ENCODE measurements at places on chromosomes 12 and 14. TPM values are rescaled to one million over a fixed set of nuclear protein-coding genes. Genes with fewer than 3 reads are reported as not detected.

DNA sequence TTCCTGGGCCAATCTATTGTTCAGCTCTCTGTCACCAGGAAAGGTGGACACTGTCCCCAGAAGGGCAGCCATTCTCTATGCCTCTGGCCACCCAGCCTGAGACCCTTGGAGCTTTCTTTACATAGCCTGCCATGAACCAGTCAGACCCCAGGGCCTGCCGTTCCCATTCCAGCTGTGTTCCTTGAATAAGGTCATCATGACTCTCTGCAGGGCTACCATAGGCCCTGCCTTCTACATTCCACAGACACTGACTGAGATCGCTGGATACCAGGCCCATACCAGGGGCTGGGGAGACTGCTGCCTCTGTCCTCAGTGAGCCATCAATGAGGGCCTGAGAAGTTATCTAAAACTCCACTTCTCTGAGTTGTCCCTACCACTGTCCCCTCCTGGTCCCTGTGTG is 75.5 kb downstream of the SYNE3 start:
- no peak for DNase-seq

GRCh38 chr14:48690349-48690748 is 895.8 kb downstream of the RPS29 start:
- no peak for DNase-seq

DNA sequence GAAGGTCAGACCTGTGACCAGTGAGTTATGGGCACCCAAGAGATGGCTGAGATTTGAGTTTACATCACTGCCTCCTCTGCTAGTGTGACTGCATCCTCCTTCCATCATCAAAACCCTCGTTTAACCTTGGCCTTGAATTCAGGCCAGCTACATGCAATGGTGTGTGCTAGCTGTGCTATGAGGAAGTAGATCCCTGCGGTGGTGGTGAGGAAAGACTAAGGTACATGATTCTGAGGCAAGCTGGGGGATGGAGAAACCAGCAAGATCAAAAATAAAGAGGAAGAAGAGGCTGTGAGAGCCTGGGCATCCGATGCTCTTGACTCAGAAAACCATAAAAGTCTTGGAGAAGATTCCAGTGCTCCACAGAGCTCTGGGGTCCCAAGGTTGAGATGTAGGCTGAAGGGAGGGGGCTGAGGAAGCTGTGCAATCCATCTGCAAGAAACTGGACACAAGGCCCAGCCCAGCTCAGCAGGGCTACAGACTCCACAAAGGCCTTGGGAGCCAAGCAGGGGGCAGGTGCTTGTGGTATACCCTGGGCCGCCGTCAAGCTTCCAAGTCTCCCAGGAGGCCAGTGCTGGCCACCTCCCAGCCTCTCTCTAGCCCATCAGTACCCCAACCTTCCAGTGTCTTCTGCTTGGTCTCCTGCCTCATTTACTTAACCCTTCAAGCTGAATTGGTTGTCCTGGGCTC is 774.8 kb downstream of the VRK1 start:
- no peak for DNase-seq

- DNase-seq, result no peak
These were observed 41.0 kb downstream of the TRAF3 start for GRCh38 chr14:102817942-102818940.

GRCh38 chr12:3634348-3634747 is 118.6 kb downstream of the CRACR2A start:
- no peak for DNase-seq

- no peak for DNase-seq
These were observed 2.9 kb downstream of the RIN3 start for GRCh38 chr14:92516344-92516965.

DNA sequence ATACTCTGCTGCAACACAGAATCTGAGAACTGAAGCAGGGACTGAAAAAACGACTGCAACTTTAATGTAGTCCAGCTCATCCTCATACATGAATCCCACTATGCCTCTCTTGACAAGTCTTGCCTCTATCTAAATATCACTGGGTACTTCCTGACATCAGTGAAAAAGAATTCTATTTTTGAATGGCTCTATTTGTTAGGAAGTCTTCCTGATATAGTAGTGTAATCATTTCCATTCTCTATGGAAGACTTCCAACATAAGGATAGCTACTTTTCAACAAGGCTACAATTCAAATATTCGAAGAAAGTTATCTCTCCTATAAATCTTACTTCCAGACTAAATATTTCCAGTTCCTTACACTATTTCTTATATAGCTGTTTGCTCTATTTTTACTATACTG is 167.5 kb downstream of the MDGA2 start:
- DNase-seq, result no peak

GRCh38 chr12:80195074-80195726 is 95.9 kb downstream of the OTOGL start:
- DNase-seq, result no peak

DNA sequence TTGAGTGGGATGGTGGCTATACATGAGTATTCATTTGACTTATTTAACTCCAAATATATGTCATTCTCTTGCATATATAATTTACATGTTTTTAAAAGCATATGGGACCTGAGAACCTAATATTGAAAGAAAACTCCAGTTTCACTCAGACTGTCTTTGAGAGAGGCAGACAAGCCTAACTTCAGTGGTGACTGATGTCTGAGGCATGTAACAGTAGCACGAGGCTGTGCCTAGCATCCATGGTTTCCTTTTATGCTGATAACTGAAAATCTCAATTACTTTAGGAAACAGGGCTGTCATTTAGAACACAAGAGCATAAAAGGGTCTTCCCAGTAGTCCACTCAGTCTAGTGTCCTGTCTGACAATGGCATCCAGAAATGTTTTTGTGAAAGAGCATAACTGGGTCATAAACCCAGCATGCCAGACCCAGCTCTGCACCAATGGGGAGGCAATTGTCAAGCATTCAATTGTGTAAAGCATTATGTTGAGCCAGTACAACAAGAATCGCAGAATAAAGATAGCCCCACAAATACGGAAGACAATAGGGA is 24.3 kb downstream of the MAPK1IP1L start:
- no peak for DNase-seq

GRCh38 chr12:58583529-58583928 is 336.8 kb downstream of the LRIG3 start:
- DNase-seq, result no peak

GRCh38 chr14:49755378-49755777 is 12.6 kb upstream of the KLHDC2 start:
- DNase-seq, result no peak

- no peak for DNase-seq
These were observed 10.3 kb upstream of the RNASE12 start for GRCh38 chr14:20601522-20601921.

DNA sequence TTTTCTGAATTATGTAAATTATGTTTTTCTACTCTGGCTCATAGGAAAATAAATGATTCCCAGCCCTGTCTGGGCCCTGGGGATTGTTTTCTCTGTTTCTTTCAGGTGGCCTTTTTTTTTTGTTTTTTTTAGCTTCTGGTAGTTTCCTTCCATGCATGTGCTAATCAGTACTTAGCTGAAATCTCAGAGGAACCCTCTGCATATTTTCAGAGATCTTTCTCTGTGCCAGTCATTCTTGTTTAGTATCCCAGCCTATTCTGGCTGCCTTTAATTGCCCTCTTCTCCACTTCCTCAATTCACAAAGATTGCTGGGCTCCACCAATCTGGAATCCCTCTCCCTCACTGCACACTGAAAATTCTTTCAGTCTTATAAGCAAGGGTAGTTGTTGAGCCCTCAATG is 46.9 kb downstream of the CNOT2 start:
- DNase-seq, result no peak

GRCh38 chr12:15220915-15221885 is at the start of gene RERG:
Gene RERG, minus strand, starts transcription at chr12:15221417. Its CDS starts 3,928 bp downstream, at chr12:15217489.
- peak; percentile 86 for DNase-seq

DNA sequence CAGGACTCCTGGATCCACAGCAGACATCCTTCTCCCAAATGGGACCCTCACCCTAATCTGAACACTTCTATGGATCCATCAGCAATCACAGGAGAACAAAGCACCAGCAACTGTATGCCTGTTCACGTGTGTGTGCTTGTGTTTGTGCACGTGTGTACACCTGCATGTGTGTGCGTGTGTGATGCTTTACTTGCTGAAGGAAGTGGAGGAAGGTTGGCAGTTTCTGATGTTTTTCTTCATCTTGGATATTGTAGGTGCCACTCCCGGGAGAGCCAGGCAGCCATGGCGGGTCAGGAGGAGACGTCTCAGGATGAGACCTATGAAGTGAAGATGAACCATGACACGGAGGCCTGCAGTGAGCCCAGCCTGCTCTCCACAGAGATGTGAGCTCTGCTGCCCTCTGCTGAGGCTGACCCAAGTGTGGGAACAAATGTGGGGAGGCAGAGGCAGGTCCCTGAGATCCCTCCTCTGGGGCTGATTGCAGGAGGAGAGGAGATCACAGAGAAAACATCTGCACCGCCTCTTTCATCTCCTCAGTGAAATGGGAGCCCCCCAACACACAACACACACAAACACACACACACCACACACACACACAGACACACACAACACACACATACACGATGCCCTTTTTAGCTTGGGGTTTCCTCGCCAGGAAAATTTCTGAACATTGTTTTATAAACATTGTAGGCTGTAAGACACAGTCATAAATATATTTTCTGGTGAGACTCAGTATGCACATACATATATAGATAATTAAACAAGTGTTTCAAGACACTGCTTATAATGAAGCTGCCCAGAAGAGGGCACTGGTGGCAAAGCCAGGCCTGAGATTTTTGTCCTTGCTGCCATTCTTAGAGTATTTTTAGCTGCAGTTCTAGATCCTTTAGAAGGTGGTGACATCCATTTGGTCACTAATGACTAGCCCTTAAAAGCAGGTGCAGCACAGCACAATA is 112.2 kb upstream of the FKBP4 start:
- no peak for DNase-seq

- DNase-seq, result no peak
These were observed 8.6 kb downstream of the CACNA1C start for GRCh38 chr12:2061402-2061801.

DNA sequence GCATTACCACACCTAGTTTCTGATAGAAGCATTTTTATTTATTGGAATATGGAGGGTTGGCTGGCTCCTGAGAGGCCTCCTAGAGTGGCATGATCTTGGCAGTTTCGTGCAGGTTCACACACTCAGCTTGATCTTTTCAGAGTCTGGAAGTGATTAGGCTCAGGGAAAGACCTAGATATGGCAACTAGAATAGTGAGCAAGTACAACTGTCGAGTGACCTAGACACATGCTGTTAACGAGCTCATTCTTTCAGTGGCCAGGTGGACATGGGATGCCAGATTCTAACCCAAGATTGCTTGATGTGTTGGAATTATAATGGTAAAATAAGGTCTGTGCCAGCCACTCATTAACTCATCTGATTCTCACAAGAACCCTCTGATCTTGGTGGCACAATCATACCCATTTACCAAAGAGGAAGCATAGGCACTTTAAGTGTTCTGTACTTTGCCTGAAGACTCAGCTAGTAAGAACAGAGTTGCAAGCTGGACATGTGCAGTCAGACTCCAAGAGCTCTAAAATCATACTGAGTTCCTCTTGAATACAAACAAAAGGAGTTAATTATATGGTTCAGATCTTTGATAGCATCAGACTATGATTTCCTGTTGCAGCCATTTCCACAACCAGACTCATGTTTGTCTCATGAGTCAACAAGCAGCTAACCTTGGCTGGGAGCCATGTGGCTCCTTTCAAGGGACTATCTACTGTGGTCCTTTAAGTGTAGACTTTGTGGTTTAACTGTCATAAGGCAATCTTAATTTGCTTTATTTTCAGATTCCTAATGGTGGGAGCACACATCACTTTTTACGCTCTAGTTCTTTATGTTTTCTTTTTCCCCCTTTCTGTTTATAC is 144.2 kb downstream of the PLEKHA5 start:
- DNase-seq, result peak; percentile 56

- DNase-seq, result no peak
These were observed 140.0 kb upstream of the KITLG start for GRCh38 chr12:88720231-88720630.

DNA sequence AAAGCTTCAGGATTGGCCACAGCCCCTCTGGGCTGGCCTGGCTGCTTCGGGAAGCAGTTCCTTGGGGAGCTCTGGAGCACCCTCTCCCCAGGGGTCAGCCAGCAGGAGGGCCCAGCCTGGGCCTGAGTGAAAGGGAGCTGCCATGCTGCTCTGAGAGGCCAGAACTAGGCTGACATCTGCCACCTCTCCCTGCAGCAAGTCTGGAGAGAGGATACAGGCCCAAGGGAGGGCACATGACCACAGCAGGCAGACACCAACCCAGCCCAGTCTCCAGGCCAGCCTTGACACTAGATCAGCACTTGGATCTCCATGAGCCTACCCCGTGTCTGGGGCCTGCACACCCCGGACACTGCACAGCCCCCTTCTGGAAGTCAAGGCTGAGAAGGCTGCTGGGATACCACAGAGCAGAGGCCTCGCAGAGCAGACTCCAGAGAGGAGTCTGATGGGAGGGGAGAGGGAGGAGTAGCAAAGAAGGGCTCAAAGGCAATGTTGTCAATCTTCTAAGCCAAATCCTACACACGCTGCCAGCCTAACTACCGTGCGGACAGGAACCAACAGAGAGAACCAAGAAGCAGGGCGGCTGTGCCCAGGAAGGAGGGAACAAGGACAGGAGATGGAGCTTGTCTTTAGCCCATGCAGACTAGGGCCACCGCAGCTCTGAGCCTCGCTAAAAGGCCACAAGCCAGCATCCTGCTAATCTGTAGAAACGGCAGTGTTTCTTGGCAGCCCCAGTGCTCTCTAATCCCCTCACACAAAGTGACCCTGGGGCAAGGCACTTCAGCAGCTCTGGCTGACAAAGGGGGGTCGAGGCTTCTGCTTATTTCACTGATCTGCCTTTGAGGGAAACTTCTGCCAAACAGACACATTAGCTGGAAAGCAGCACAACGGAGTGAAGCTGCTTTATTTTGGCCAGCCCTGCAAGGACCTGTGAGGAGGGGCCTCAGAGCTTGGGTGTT is 12.9 kb downstream of the COL2A1 start:
- DNase-seq, result peak; percentile 6

DNA sequence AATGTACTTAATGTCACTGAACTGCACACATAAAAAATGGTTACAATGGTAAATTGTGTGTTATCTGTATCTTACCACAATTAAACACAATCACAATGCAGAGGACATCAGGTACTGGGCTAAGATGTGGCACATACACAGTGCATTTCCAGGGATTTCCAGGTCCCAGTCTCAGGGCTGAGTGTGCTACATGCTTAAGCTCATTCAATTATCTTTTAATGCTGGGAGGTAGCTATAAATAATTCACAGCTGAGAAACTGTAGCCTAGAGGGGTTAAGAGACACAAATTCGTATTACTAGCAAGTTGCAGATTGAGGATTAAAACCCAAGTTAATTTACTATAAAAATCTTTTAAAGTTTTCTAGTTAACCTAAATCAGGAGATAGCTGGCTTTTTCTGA is 67.1 kb downstream of the CRACR2A start:
- no peak for DNase-seq

- DNase-seq, result no peak
These were observed 8.9 kb downstream of the ZNF268 start for GRCh38 chr12:133190176-133190575.

Gene WDR20
- total RNA-seq, result 15.5 TPM

Gene TEX52
- total RNA-seq, result not detected

Gene SERPINA10
- not detected for total RNA-seq

Gene CDKN3
- total RNA-seq, result not detected

Gene NINJ2
- total RNA-seq, result 0.78 TPM

Gene CLECL1
- not detected for total RNA-seq

Gene SLC4A8
- 2.3 TPM for total RNA-seq

Gene RHOJ
- 7.3 TPM for total RNA-seq

Gene CCDC177
- total RNA-seq, result not detected

Gene KRT6C
- total RNA-seq, result not detected

Gene RTL1
- 0.26 TPM for total RNA-seq

Gene PHC1
- total RNA-seq, result 34.5 TPM

Gene KIF26A
- 14.8 TPM for total RNA-seq

Gene UNC119B
- 8.6 TPM for total RNA-seq

Gene EDDM3A
- not detected for total RNA-seq
